ENCODE measurements at places on chromosomes 7 and 10.

- DNase-seq = no peak
Measured at GRCh38 chr10:122474131-122474818, 12.9 kb downstream of the HTRA1 start.

- no peak for DNase-seq
Measured at GRCh38 chr7:38632411-38632810, 1.2 kb upstream of the AMPH start.

DNA sequence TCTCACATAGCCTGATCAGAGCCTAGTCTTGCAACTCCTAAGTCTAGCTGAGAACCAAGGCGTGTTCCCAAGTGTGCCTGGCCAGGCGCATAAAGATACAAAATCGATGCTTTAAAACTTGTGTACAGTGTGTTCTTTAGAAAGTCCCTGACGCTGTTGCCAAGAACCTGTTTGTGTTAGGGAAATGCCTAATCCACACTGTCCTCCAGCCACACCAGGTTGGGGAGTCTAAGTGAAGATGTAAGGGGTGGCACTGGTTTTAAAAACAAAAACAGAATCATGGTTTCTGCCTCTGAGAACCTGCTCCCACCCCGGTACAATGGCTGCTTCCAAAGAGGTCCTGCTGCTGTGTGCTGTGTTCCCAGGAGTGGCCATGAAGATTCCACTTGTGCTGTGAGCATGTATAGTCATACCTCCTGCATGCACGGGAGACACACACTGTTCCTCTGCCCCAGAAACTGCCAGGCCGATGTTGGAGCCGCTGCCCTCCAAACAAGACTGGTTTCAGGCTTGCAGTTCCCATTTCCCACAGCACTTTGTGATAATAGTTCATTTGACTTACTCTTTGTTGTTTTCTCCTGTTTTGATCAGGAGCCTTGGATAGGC, 88.5 kb downstream of the CCNY start:
- no peak for DNase-seq

DNA sequence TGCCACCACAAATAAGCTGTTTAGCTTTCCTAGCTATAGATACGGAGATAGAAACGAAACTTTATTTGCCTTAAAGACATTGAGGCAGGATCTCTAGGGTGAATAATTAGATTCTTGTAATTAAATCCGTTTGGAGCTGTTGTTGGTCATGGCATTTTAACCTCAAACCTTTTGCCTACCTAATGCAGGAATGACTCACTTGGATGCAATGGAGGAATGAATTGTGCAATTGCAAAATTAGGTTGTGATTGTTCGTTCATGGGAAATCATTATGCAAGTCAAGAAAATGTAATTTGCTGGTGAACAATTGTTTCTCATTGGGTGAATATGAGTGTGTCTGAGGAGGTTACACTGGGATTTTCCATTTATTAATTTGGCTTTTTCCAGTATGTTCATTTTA, 703.5 kb downstream of the GATA3 start:
- DNase-seq = no peak

DNA sequence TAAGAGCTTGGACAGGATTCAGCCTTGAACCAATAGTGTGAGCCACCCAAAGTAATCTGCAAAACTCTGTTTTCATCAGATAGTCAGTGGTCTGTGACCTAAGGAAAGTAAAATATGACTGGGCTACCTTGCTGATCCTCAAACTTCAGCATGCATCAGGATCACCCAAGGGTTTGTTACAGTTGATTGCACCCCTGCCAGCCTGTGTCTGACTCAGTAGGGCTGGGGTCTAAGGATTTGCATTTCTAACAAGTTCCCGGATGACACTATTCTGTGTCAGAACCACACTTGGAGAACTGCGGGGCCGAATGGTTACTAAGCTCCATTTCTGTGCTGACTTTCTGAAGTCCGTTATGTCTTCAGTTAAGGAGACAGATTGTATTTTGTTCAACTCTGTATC, 40.6 kb upstream of the TSPAN13 start:
- no peak for DNase-seq

DNA sequence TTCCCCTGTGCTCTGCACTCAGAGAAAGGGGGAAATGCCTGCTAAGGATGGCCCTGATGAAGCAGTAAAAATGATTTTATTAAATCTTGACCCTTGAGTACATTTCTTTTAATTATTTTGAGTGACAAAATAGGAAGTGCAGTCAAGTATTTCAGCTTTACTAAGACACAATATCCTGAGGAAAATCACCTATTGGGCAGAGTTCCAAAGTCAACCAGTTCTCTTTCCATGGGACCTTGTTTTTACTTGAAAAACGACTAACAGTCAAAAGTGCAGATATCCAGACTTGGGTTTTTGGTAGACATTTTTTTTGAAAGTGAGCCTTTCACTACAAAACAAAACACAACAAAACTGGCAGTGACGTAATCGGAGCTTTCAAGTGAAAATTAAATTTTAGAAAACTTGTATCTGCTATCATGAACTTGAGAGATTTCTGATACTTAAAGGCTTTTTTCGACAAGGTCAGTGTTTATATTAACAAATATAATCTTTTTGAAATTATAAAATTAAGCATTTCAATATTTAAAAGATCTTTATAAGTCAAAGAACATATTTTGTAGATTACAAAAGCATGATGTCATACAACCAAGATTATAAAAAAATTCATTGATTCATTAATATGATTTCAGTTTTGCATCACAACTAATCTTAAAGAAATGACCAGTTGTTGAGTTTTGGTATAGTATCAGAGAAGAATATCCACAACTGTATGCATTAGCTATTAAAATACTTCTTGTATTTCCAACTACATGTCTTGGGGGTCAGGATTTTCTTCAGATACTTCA, 513.8 kb upstream of the AKR1E2 start:
- no peak for DNase-seq

DNA sequence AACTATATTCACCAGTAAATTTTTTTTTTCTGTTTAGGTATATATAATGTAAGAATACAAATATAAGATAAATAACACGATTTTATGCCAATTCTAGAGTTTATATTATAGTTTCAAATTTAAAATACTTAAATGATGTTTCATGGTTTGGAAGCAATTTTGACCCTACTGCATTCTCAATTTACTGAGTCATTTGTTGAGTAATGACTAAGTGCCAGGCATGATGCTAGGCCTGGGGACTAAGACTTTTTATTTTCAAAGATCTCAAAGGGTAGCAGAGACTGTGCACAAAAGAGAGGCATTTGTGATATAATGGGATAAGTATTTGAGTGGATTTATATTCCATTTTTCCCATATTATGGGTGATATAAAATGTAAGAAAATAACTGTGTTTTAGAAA, 78.9 kb upstream of the SMIM30 start:
- no peak for DNase-seq

- peak; percentile 84 for DNase-seq
Measured at GRCh38 chr7:831596-832166, 595 bp upstream of the SUN1 start.

DNA sequence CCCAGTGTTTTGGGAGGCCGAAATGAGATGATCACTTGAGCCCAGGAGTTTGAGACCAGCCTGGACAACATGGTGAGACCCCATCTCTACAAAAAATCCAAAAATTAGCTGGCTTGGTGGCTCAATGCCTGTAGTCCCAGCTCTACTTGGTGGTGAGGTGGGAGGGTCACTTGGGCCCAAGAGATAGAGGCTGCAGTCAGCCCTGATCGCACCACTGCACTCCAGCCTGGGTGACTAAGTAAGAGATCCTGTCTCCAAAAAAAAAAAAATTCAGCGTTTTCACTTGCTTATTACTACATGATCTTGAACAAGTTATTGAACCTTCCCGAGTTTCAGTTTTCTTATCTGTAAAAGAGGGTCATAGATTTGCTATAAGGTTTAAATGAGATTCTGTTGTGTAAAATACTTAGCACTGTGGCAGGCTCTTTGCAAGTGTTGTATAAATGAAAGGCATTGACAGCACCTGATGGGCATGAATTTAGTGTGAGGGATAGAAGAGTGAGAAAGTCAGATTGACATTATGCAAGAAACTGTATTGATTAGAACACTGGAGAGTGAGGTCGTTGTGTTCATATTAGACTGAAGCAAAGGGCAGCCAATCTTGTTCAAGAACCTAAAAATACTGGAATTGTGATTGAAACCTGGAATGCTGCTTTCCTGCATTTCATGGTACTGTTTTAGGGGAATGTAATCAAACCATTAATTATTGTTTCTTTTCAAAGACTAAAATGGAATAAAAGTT, 136.8 kb downstream of the LCOR start:
- no peak for DNase-seq

GRCh38 chr10:113569576-113569975, 16.7 kb downstream of the HABP2 start:
- no peak for DNase-seq

DNA sequence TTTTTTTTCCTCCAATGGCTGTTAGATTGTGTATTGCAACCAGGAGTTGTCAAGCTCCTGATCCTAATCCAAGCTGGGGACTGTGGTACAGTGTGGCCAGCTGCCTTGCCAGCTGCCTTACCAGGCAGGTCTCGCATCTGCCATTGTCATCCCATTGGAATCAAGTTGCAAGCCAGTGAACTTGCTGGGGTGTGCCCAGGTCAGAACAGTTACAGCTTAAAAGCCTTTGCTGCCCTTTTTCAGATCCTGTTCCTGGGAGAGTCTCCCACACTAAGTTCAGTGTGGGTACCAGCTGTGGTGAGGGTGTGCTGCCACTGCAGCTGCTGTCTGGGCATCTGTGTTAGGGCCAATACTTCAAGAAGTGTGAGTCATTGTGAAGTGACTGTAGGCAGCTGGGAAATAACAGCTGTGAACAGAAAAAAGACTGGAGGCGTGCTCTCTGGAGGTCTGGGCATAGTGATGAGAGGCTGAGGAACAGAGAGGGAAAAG, 72.8 kb downstream of the CCNY start:
- DNase-seq = no peak

- no peak for DNase-seq
Measured at GRCh38 chr10:96374639-96374984, 15.8 kb upstream of the OPALIN start.

- DNase-seq = peak; percentile 17
Measured at GRCh38 chr7:108805808-108806397, 236.2 kb downstream of the DNAJB9 start.

DNA sequence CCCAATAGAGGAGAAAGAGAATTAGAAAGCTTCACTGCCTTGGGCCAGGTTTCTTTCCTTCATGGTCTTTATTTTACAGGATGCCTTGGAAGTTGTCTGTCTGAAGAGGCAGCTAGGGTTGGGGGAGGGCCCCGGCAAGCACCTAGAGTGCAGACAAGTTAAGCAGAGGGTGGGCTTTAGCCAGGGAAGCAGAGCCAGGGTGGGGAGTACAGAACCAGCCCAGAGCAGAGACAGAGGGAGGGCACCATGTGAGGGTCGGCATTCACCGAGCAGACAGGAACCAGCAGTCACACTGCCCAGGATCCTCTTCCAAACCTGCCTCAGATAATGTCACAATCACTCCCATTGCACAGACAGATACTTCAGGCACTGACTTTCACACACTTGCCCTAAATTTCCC, 75.9 kb downstream of the ADARB2 start:
- no peak for DNase-seq

- no peak for DNase-seq
Measured at GRCh38 chr7:2928613-2929311, 84.7 kb upstream of the GNA12 start.

Measured in GM13977 (cell line).